ENCODE measurements at places on chromosomes 5 and 9. TPM values are rescaled to one million over a fixed set of nuclear protein-coding genes. Genes with fewer than 3 reads are reported as not detected.

The LCN12 gene
- 0.82 TPM for total RNA-seq

The PALM2AKAP2 gene
- total RNA-seq = 0.47 TPM

The EIF4EBP3 gene
- 3.0 TPM for total RNA-seq

The TMC1 gene
- 0.03 TPM for total RNA-seq

The ANKRD20A1 gene
- total RNA-seq = 0.51 TPM

The TMEM171 gene
- 6.6 TPM for total RNA-seq

The LCN9 gene
- total RNA-seq = 0.16 TPM

The EQTN gene
- not detected for total RNA-seq

The COL5A1 gene
- 54.8 TPM for total RNA-seq

The HEMGN gene
- not detected for total RNA-seq

The PAPPA gene
- 32.6 TPM for total RNA-seq
